ENCODE measurements at places on chromosomes 2 and 18. TPM values are rescaled to one million over a fixed set of nuclear protein-coding genes. Genes with fewer than 3 reads are reported as not detected.
A peak's percentile ranks its signal among the peaks of the same experiment; 100 is the strongest.

DNA sequence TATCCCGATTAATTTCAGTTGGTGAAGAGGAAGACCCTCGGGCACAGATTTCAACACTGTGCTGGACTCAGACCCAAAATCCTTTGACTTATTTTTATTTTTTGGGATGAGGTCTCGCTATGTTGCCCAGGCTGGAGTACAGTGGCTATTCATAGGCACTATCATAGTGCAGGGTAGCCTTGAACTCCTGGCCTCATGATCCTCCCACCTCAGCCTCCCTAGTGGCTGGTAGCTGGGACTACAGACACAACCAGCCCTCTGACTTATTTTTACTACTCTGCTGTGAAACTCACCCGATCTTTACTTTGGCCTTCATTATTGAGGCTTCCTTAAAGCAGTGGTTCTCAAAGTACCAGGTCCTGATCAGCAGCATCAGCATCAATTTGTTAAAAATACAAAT, 18.2 kb upstream of the ADAM17 start:
- H3K4me3 ChIP-seq, result no peak overlapping the region
- no peaks in the 10 kb centered on the region for H3K27me3 ChIP-seq
- DNase-seq, result no peak

DNA sequence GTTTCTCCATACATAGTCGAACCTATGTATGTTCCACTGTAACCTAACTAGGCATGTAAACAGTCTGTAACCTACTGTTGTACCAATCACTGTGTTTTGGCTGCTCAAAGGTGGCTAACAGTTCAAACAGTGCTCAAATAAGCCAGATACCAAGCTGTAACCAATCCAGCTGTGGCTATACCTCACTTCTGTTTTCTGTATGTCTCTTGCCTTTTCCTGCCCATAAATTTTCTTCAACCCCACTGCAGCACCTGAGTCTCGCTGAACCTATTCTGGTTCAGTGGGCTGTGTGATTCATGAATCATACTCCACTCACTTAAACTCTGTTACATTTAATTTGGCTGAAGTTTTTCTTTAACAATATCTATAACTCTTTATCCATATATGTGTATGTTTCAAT, 340.7 kb downstream of the LPIN1 start:
- H3K4me1 ChIP-seq, result no peaks in the 10 kb centered on the region
- H3K4me3 ChIP-seq, result no peak overlapping the region
- no peaks in the 10 kb centered on the region for H3K27me3 ChIP-seq
- no peak overlapping the region for H3K27ac ChIP-seq

- no peak for DNase-seq
- H3K36me3 ChIP-seq, result peaks cover 45% of the 10 kb centered on the region
- peak overlapping the region; percentile 12 for H3K27ac ChIP-seq
- H3K4me3 ChIP-seq, result no peak overlapping the region
Observed at GRCh38 chr2:112642966-112643365, 2.8 kb upstream of the SLC20A1 start.

The PLEK gene
- total RNA-seq, result not detected

All from Calu3 (cell line).